CD4-positive, alpha-beta T cell treated with Interleukin-4 for 4 hours (primary cell): ENCODE measurements at places on chromosomes 7 and 10.

- no peak for DNase-seq
Measured at GRCh38 chr7:80153446-80153845, 18.8 kb downstream of the GNAI1 start.

DNA sequence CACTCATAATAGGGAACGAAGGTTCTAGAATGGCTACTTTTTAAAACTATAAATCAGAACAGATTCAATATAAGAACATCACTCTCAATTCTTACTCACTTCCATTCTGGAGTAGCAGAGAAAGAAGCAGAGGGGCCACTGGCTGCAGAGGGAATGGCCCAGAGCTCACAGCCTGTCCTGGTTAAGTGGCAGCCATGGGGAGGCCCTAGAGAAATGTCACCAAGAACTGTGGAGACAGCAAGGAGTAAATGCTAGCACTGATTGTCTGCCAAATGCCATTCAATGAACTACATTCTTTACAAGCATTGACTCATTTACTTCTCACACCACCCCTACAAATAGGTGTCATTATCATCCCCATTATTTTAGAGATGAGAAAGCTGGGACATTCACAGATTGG is 74.6 kb upstream of the KCNMA1 start:
- no peak for DNase-seq

GRCh38 chr7:25391295-25391861 is 163.1 kb upstream of the NPVF start:
- DNase-seq = no peak

- DNase-seq = no peak
Measured at GRCh38 chr7:95901006-95901405, 128.7 kb downstream of the DYNC1I1 start.

DNA sequence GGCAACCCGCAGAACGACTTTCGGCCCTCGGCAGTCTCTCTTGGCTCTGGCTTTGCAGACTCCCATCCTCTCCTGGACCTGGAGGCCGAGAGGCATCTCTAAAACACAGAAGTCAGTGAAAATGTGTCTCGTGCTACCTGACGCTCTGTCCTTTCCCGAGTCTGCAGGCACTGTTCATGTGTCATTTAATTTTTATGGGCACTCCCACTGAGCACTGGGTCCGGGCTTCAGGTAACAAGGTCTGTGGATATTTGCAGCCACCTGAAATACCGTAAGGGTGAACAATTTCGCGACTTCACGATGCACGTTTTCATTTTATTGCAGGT is 96.8 kb downstream of the GLRX3 start:
- no peak for DNase-seq

GRCh38 chr10:6207658-6208057 is 4.9 kb downstream of the PFKFB3 start:
- DNase-seq = no peak
